ENCODE measurements at places on chromosomes 12 and 14.

- H3K36me3 ChIP-seq, result peaks cover 48% of the 10 kb centered on the region
- no peak overlapping the region for H3K27ac ChIP-seq
- peaks cover 14% of the 10 kb centered on the region for H3K27me3 ChIP-seq
- peaks cover 75% of the 10 kb centered on the region for H3K4me1 ChIP-seq
These were observed 23.9 kb downstream of the PLEKHG3 start for GRCh38 chr14:64728106-64728505.

DNA sequence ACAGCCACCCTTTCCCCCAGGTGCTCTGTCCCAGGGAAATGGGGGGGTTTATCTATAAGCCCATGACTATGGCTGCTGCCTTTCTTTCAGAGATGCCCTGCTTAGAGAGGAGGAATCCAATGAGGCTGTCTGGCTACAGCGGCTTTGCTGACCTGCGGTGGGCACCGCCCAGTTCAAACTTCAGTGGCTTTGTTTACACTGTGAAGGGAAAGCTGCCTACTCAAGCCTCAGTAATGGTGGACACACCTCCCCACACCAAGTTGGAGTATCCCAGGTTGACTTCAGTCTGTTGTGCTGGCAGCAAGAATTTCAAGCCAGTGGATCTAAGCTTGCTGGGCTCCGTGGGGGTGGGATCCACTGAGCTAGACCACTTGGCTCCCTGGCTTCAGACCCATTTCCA lies 869.2 kb downstream of the SLC6A15 start:
- DNase-seq, result no peak
- no peaks in the 10 kb centered on the region for H3K4me1 ChIP-seq
- no peak overlapping the region for H3K27ac ChIP-seq
- no peak overlapping the region for H3K4me3 ChIP-seq
- H3K27me3 ChIP-seq, result no peaks in the 10 kb centered on the region

GRCh38 chr14:101598571-101599233 lies 37.4 kb downstream of the DIO3 start:
- H3K4me1 ChIP-seq, result peaks cover 37% of the 10 kb centered on the region
- no peak overlapping the region for H3K4me3 ChIP-seq
- peaks cover 19% of the 10 kb centered on the region for H3K36me3 ChIP-seq
- H3K27ac ChIP-seq, result no peak overlapping the region
- DNase-seq, result no peak
- H3K27me3 ChIP-seq, result peaks cover 24% of the 10 kb centered on the region

DNA sequence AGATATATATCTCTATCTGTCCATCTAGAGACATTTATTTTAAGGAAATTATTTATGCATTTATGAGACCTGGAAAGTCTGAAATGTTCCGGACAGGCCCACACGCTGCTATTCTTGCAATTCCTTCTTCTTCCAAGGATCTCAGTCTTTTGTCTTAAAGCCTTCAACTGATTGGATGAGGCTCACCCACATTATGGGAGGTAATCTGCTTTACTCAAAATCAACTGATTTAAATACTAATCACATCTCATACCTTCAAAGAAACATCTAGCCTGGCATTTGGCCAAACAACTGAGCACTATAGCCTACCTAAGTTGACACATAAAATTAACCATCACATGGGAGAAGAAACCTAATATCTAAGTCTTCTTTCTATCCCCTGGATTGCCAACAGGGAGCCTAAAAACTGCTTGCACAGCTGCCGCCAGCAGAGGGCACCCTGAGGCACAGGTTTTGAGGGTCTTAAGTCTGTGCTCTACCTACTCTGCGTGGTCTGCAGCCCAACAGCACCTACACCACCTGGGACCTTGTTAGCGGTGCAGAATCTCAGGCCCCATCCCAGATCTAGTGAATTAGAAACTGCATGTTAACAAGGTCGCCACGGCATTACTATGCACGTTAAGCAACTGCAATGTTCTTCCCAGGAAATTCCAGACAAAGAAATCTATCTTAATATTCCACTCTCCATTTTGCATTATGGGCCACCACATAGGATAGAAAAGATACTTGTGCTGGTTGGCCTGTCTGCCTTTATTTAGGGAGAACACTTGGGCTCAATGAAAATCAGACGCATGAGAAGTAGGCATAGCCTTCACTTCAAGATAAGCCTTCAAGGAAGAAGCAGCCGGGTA lies 249.7 kb downstream of the FOXG1 start:
- H3K4me3 ChIP-seq, result no peak overlapping the region
- H3K27ac ChIP-seq, result no peak overlapping the region
- H3K4me1 ChIP-seq, result no peaks in the 10 kb centered on the region
- H3K36me3 ChIP-seq, result no peaks in the 10 kb centered on the region
- peak; percentile 21 for DNase-seq
- no peaks in the 10 kb centered on the region for H3K27me3 ChIP-seq

DNA sequence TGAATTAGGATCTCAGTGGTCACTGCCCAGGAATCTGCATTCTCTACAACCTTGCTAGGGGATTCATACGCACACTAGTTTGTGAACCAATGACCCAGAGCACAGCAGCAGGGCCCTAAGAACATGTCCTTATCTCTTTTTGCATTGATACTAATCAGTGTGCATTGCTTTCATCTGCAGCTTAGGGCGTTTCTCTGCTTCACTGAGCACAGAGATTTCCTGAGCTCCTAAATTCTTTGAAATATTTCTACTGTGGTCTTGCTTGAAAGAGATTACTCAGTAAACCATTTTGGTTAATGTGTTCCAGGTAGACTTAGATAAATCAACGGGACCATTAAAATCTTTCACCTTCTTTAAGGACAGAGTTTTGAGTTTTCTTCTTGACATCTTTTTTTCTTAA lies 351.3 kb upstream of the KITLG start:
- no peaks in the 10 kb centered on the region for H3K4me1 ChIP-seq
- H3K27me3 ChIP-seq, result no peaks in the 10 kb centered on the region
- H3K36me3 ChIP-seq, result no peaks in the 10 kb centered on the region
- H3K4me3 ChIP-seq, result no peak overlapping the region
- no peak overlapping the region for H3K27ac ChIP-seq

- peaks cover 57% of the 10 kb centered on the region for H3K36me3 ChIP-seq
- no peak for DNase-seq
These were observed 17.0 kb downstream of the NEK9 start for GRCh38 chr14:75109877-75110276.

GRCh38 chr12:32402946-32403345 lies 3.6 kb downstream of the FGD4 start:
- no peak overlapping the region for H3K4me3 ChIP-seq
- peaks cover 11% of the 10 kb centered on the region for H3K4me1 ChIP-seq
- peaks cover 47% of the 10 kb centered on the region for H3K27me3 ChIP-seq
- DNase-seq, result no peak
- H3K36me3 ChIP-seq, result no peaks in the 10 kb centered on the region
- H3K27ac ChIP-seq, result no peak overlapping the region

- H3K27ac ChIP-seq, result no peak overlapping the region
- peak; percentile 50 for DNase-seq
- H3K27me3 ChIP-seq, result peaks cover 30% of the 10 kb centered on the region
These were observed 18.3 kb downstream of the NOC4L start for GRCh38 chr12:132162508-132163031.

DNA sequence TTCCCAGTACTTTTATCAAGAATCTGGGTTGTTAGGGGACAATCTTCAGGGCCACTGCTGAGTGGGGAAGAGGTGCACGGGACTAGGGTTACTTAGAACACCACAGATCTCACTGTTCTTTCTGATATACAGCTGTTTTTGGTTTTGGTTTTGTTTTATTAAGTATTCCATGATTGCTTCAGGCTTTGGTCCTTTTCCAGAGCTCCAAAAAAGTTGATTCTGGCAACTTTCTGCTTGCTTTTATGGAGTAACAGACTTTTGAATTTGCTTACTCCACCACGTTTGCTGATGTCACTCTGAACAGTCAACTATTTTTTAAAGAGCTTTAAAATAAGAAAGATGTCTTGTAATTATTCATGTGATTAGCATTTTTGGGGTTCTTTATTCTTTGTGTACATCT lies 368.1 kb upstream of the FOXG1 start:
- no peak overlapping the region for H3K27ac ChIP-seq
- no peaks in the 10 kb centered on the region for H3K27me3 ChIP-seq
- no peaks in the 10 kb centered on the region for H3K36me3 ChIP-seq
- DNase-seq, result no peak
- H3K4me3 ChIP-seq, result no peak overlapping the region

- H3K36me3 ChIP-seq, result no peaks in the 10 kb centered on the region
- no peak overlapping the region for H3K4me3 ChIP-seq
- no peaks in the 10 kb centered on the region for H3K27me3 ChIP-seq
These were observed 454.7 kb downstream of the NPAS3 start for GRCh38 chr14:33393231-33393894.

- DNase-seq, result no peak
- H3K4me1 ChIP-seq, result peaks cover 48% of the 10 kb centered on the region
- H3K27me3 ChIP-seq, result peaks cover 23% of the 10 kb centered on the region
These were observed 27.2 kb downstream of the KRT80 start for GRCh38 chr12:52164624-52165023.

DNA sequence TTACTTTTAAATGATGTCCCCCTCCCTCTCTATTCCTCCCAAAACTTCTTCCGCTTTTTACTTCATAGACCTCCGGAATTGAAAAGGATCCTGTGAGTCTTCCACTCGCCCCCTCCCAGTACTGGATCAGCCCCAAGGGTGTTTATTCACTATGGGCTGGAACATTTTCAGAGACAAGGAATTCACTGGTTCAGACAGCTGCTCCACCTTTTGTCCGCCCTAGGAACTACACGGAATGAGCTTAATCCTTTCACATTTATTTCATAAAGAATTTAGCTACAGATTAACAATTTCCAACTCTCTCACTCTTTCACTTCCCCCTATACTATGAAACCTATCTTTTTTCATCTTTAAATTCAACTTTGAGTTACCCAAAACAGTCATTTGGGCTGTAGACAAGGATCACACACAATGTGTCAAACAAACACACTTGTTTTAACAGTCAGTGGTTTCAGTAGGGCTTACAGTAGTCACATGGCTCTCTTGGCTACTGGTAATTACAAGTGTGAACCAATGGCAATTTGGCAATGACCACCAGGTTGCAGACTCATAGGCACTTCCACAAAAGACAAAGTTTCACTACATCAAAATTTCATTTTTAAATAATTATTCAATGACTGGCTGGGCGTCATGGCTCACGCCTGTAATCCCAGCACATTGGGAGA lies 20.6 kb downstream of the CNIH1 start:
- H3K27me3 ChIP-seq, result no peaks in the 10 kb centered on the region
- peaks cover 34% of the 10 kb centered on the region for H3K36me3 ChIP-seq
- H3K4me1 ChIP-seq, result no peaks in the 10 kb centered on the region
- no peak for DNase-seq

- H3K4me1 ChIP-seq, result no peaks in the 10 kb centered on the region
- no peak overlapping the region for H3K4me3 ChIP-seq
- H3K27me3 ChIP-seq, result peaks cover 3% of the 10 kb centered on the region
- no peak overlapping the region for H3K27ac ChIP-seq
- DNase-seq, result no peak
These were observed 179.0 kb upstream of the KRR1 start for GRCh38 chr12:75690296-75690955.

GRCh38 chr14:61875483-61875882 lies 113.3 kb downstream of the SNAPC1 start:
- no peak overlapping the region for H3K4me3 ChIP-seq
- peaks cover 44% of the 10 kb centered on the region for H3K27me3 ChIP-seq
- no peaks in the 10 kb centered on the region for H3K4me1 ChIP-seq
- no peak overlapping the region for H3K27ac ChIP-seq
- H3K36me3 ChIP-seq, result no peaks in the 10 kb centered on the region

- peaks cover 17% of the 10 kb centered on the region for H3K4me1 ChIP-seq
- no peaks in the 10 kb centered on the region for H3K36me3 ChIP-seq
- peak; percentile 19 for DNase-seq
- no peak overlapping the region for H3K4me3 ChIP-seq
- peaks cover 43% of the 10 kb centered on the region for H3K27me3 ChIP-seq
- no peak overlapping the region for H3K27ac ChIP-seq
These were observed 101.7 kb downstream of the ZFP36L1 start for GRCh38 chr14:68691031-68691791.

- no peaks in the 10 kb centered on the region for H3K4me1 ChIP-seq
- no peak for DNase-seq
- H3K36me3 ChIP-seq, result no peaks in the 10 kb centered on the region
- H3K27ac ChIP-seq, result no peak overlapping the region
These were observed 939.0 kb upstream of the ATXN7L3B start for GRCh38 chr12:73598626-73599025.

DNA sequence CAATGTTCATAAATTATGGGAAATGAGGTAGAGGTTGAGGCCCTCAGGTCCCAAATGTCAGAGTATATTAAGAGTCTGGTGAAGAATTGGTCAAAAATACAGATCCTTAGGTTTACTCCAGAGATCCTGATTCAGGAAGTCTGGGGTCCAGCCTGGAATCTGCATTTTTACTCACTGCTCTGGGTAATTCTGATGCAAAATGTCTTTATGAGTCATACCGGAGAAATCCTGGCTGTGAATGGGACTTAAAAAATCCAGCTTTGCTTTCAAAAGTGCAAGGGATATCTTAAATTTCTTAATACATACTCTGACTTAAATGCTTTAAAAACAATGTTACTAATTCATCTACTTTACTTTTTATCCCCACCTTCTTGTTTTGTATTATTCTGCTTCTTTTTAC lies 74.5 kb downstream of the FERMT2 start:
- no peak overlapping the region for H3K4me3 ChIP-seq
- H3K36me3 ChIP-seq, result no peaks in the 10 kb centered on the region
- H3K27me3 ChIP-seq, result peaks cover 5% of the 10 kb centered on the region
- no peaks in the 10 kb centered on the region for H3K4me1 ChIP-seq

GRCh38 chr12:1491983-1492697 lies 102.2 kb downstream of the FBXL14 start:
- H3K27me3 ChIP-seq, result no peaks in the 10 kb centered on the region
- H3K4me1 ChIP-seq, result peaks cover 14% of the 10 kb centered on the region
- no peak overlapping the region for H3K4me3 ChIP-seq

DNA sequence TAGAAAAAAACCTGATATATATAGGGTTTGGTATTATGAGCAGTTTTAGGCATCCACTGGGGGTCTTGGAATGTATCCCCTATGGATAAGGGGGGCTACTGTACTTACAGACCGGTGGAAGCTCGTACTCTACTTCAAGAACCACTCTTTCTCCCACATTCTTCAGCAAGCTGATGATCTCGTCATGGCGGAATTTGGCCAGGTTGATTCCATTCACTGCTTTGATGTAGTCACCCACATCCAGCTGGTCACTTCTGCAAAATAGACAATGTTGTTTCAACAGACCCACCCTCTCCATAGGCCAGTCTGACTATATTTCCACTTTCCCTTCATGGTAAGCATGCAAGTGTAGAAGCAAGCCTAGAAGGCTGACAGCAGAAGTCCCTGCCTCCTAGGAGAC lies 139.9 kb downstream of the GRIP1 start:
- no peaks in the 10 kb centered on the region for H3K36me3 ChIP-seq
- no peaks in the 10 kb centered on the region for H3K4me1 ChIP-seq
- no peaks in the 10 kb centered on the region for H3K27me3 ChIP-seq
- no peak overlapping the region for H3K4me3 ChIP-seq
- DNase-seq, result no peak
- no peak overlapping the region for H3K27ac ChIP-seq

GRCh38 chr14:63524537-63525155 lies 18.5 kb downstream of the PPP2R5E start:
- H3K27me3 ChIP-seq, result no peaks in the 10 kb centered on the region
- peaks cover 9% of the 10 kb centered on the region for H3K4me1 ChIP-seq
- H3K4me3 ChIP-seq, result no peak overlapping the region
- H3K27ac ChIP-seq, result no peak overlapping the region

- DNase-seq, result no peak
- peak overlapping the region; percentile 49 for H3K27ac ChIP-seq
- no peaks in the 10 kb centered on the region for H3K4me1 ChIP-seq
These were observed 48.7 kb upstream of the TRAF3 start for GRCh38 chr14:102728501-102728900.

GRCh38 chr14:31106768-31107167 lies 80.6 kb upstream of the STRN3 start:
- no peak overlapping the region for H3K27ac ChIP-seq
- DNase-seq, result no peak
- H3K27me3 ChIP-seq, result no peaks in the 10 kb centered on the region
- peaks cover 60% of the 10 kb centered on the region for H3K36me3 ChIP-seq

GRCh38 chr12:1605129-1606020 lies 11.0 kb upstream of the FBXL14 start:
- peak; percentile 69 for DNase-seq
- peaks cover 37% of the 10 kb centered on the region for H3K4me1 ChIP-seq
- no peaks in the 10 kb centered on the region for H3K36me3 ChIP-seq
- no peak overlapping the region for H3K27ac ChIP-seq
- H3K27me3 ChIP-seq, result peaks cover 26% of the 10 kb centered on the region
